ENCODE measurements at places on chromosomes 11 and 22. TPM values are rescaled to one million over a fixed set of nuclear protein-coding genes. Genes with fewer than 3 reads are reported as not detected.

Gene SLC37A4
- 11.5 TPM for polyA plus RNA-seq

Gene OR5M10
- polyA plus RNA-seq, result not detected

- DNase-seq, result no peak
Observed at GRCh38 chr11:5368502-5369043, 15.0 kb upstream of the OR51M1 start.

DNA sequence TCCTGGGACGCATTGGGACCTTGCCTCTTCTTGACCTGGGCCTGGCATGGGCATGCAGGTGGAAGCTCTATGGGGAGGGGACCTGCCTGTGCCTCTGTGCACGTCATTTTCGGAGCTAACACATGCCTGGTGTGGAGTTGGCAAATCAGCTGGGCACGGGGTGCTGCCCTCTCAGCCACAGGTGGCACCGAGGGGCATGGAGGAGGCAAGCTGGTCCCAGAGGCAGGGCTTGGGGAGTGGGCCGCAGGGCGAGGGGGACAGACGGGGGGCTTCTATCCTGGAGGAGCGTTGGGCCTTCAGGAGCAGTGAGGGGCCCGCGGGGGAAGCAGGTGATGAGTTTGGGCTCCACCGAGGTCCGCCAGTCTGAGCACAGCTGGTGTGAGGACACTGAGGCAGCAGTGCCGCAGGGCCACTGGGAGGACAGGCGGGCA, 362.0 kb downstream of the TBC1D22A start:
- DNase-seq, result no peak

- DNase-seq, result no peak
Observed at GRCh38 chr11:104870910-104871309, 27.4 kb downstream of the CASP12 start.
